Endothelial cell of umbilical vein (primary cell): ENCODE measurements at places on chromosomes 4 and X. TPM values are rescaled to one million over a fixed set of nuclear protein-coding genes. Genes with fewer than 3 reads are reported as not detected.

DNAAF6 gene
- total RNA-seq, result not detected in 2 replicates

ASB9 gene
- total RNA-seq, result 5.6 and 7.6 TPM in 2 replicates

DNA sequence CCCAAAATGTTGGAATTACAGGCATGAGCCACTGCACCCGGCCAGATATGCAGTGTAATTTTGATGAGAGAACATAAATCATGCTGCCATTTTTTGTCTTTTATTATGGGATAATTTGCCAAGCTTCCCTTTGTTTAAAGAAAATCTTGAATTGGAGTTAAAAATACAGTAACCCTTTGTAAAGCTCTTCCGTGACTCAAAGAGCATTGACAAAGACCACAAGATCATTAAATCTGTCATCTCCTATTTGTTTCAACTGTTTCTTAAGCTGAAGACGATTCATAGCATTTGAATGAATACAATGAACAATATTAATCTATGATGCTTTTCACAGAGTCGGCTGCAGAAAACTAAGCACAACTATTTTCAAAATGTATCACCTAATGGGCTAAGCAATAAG lies 132.6 kb downstream of the ANAPC4 start:
- no peak for DNase-seq

- DNase-seq, result no peak
Measured at GRCh38 chr4:165443276-165443675, 64.5 kb downstream of the CPE start.

DNA sequence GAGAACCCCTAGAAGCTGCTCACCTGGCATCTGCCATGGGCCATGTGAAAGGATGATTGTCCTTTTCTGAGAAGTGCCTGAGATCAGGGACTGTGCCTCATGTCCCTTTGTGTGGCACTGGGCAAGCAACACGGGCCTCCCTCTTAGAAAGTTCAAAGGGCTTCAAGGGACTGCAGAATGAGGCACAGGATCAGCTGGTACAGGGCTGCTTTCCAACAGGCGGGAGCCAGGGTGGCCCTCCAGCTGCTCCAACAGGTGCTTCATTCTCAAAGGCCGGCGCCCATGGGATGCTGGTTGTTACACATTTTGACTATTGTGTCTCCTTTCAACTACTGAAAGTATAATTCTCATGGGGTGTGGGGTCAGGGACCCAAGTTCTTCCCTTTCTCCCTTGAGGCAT lies 114.7 kb downstream of the ENPP6 start:
- no peak for DNase-seq

WWC2 gene
- 51.8 and 52.2 TPM in 2 replicates for total RNA-seq

DNA sequence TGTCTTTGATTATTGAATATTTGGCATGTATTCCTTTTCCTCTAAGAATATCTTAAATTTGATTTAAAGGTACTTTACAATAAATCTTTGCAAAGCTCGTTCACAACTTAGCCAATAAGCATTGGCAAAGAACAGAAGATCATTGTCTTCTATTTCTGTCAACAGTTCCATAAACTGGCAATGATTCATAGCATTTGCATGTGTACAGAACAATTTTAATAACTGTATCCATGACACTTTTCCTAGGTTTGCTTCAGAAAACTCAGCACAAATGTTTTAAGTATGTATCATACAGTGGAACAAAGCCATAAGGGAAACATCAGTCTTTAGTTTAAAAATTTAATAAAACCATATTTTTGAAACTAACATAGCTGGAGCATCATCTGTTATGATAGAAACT lies 462.7 kb upstream of the RPS6KA3 start:
- no peak for DNase-seq

NSUN7 gene
- total RNA-seq, result 0.18 and 0.20 TPM in 2 replicates

GEMIN8 gene
- total RNA-seq, result 17.7 and 18.5 TPM in 2 replicates

GRCh38 chr4:183142571-183143550 lies 43.8 kb downstream of the WWC2 start:
- peak; percentile 55 for DNase-seq

EGFL6 gene
- total RNA-seq, result not detected in 2 replicates

TXK gene
- total RNA-seq, result 0.58 and 0.97 TPM in 2 replicates

DNA sequence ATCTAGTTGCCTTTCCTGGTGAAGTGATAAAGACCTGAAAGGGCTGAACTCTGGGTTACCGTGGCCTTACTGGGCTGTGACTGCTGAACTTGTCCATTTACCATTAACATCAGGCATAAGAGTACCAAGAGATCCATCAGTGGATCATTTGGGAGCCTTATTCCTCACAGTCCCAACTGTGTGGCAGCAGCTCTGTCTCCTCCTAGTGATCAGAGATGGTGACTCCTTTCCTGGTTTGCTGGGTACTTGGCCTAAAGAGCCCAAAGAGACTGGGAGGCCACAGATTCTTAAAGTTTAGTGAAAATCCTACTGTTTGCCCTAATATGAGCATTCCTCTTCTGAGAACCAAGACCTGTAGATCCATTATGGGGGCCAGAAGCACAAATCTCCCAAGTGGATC lies 56.3 kb upstream of the ATP6AP2 start:
- DNase-seq, result no peak

EVC gene
- total RNA-seq, result 21.3 and 31.6 TPM in 2 replicates

FAAH2 gene
- total RNA-seq, result 0.15 and 0.28 TPM in 2 replicates

MAGED4B gene
- 23.0 and 46.9 TPM in 2 replicates for total RNA-seq

DNA sequence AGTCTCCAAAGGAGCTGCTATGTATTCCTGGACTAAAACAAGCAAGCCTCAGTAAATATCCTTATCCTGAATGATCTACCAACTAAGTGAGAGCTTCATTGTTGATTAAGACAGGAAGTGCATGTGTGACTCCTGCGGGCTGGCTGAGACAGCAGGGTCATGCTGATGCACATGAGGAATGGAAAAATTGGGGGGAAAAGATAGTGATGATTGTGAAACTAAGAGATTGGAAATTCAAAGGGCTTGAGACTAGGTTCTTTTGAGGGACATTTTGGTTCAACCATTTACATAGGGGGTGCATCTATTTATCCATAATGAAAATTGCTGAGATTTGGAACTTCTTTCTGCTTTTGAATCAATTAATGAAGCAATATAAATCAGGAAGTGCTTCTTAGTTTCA lies 61.1 kb upstream of the C1QTNF7 start:
- no peak for DNase-seq

IBSP gene
- not detected in 2 replicates for total RNA-seq

DNA sequence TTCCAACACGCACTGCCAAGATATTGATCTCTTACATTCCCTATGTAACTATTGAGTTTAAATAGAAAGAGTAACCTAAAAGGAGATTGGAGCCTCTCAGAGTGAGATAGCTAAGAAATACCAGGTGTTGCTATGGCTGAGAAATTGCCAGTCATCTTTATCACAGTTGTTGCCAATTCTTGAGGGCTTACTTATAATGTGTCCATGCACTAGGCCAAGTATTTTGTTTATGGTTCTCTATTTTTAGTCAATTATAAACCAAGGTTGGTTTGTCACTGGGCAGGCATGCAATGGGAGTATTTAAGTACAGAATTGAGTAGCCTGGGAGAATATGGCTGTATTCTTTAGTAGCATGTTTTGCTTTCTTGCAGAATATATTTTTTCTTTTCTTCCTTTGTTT lies 201.6 kb downstream of the TEX13A start:
- DNase-seq, result no peak

CT45A2 gene
- total RNA-seq, result not detected in 2 replicates

UGT2A1 gene
- total RNA-seq, result not detected in 2 replicates

- DNase-seq, result no peak
Measured at GRCh38 chr4:176979416-176979815, 186.7 kb upstream of the VEGFC start.

USO1 gene
- total RNA-seq, result 60.2 and 66.0 TPM in 2 replicates

DNA sequence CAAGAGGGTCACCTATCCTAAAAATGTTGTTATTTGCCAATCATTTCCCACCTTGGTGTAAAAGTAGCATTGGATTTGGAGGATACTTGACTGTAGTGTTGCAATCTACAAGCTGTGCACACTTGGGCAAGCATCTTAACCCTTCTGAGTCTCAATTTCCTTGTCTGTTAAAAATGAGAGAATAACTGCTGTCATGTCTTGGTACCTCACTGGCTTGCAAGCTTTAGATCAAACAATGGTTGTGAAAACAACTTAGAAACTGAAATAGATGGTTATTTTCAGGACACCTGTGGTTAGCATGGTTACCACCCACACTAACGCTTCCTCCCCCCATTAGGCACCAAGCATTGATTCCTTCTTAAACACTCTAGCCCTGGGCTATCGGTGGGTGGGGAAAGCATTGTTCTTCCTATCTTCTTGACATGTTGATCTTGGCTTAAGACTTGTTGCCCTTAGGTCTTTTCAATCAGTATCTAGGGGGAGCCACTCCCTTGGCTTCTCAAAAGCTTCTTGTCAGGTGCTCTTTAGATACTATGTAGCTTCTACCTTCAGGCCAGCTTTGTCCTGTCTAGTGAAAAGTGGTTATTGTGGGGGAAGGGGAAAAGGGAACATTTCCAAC lies 10.6 kb upstream of the AMOT start:
- DNase-seq, result no peak

GRCh38 chr4:147969573-147970385 lies 237.9 kb downstream of the ARHGAP10 start:
- peak; percentile 69 for DNase-seq

- DNase-seq, result no peak
Measured at GRCh38 chrX:113947548-113947947, 636.3 kb upstream of the HTR2C start.

SPIN2B gene
- total RNA-seq, result 8.8 and 10.3 TPM in 2 replicates

MAGEA11 gene
- not detected in 2 replicates for total RNA-seq

NR3C2 gene
- 15.9 and 16.4 TPM in 2 replicates for total RNA-seq

DNA sequence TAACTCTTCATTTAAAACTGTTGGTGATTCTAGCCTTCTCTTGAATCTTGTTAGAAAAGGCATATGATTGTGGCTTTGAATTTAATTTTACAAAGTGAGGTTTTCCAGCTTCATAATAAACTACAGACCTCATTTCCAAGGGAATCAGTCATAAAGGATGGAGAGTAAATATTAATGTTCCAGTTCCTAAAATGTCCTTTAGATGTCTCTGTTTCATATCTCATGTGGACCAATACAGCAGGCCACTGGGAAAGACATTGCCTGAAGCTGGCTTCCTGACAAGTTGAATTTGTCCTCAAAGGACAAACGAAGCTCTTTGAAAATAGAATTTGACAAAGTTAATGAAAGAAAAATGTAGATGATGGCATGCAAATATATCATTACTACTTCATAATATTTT lies 125.4 kb downstream of the ZNF330 start:
- peak; percentile 73 for DNase-seq

DNA sequence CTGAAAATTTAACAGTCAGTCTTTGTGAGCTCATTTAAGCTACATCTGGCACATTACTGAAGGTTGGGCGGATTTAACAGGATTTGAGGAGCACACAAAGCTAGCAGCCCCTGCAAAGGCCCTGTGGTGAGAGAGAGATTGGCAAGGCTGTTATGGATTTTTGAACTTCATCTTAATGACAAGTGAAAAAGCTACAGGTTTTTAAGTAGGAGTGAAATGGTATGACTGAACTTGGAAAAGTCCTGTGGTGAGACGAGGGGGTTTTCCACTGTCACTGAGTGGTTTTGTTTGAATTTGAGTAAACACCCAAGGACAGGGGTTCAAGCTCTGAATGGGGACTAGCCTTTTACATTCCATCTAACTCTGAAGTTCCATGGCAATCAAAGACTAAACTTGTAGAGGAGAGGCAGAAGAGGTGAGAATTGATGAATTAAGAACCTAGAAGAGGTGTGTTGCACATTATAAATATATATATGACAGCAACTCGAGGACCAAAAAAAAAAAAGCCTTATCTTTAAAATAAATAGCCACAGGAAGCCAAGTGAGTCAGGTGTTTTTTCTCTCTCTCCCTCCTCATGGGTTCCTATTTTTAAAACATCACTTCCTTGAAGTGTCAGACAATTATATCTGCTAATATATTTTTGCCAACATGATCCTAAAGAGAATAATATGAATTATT lies 47.8 kb upstream of the CLNK start:
- no peak for DNase-seq

GRCh38 chr4:174423257-174423944 lies 98.9 kb downstream of the HPGD start:
- DNase-seq, result peak; percentile 58

DNA sequence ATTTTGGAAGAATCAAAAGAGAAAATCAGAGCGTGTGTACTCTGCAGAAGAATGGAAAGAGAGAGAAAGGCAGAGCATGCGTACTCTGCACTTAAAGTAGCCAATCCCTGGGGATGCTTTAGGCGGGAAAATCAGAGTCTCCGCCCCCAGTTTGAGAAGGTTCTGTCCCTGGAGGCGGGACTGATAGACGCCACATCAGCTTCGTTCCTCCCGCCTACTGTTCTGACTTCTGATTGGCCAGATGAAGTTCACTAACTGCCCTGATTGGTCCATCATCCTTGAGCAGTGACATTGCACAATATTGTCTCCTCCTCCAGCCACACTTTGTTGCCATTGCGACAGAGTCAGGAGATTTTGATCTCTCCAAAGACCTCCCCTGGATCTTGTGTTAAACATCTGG lies 23.8 kb downstream of the SSX1 start:
- DNase-seq, result no peak

DNA sequence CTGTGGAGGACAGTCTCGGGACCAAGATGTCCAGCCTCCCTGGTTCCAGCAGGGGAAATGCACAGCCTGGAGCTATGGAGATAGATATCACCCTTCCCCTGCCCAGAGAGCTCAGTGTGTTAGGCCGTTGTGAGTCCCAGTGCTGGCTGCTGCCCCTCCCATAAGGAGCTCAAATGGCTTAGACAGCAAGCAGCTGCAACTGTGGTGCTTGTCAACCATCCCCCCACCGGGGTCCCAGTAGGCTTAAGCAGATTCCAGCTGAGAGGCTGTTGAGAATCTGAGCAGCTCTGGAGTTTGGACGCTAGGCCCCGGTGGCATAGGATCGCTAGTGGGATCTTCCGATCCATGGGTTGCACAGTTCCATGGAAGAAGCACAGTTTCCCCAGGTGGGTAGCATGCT lies 181.8 kb upstream of the POF1B start:
- DNase-seq, result no peak

PDZD4 gene
- 0.09 TPM in 2 replicates for total RNA-seq

GRCh38 chrX:140916872-140917271 lies 85.5 kb upstream of the SPANXB1 start:
- DNase-seq, result no peak

GRCh38 chrX:20857746-20858145 lies 516.5 kb upstream of the CNKSR2 start:
- DNase-seq, result no peak

STATH gene
- not detected in 2 replicates for total RNA-seq

BGN gene
- total RNA-seq, result 453 and 479 TPM in 2 replicates
